Right renal pelvis (tissue), 4 donors: ENCODE measurements at places on chromosomes 3 and 15.

- DNase-seq = no peak
Observed at GRCh38 chr15:84949043-84949442, 32.6 kb upstream of the PDE8A start.

- DNase-seq = no peak
Observed at GRCh38 chr15:95277266-95277665, 1045.9 kb downstream of the MCTP2 start.

- DNase-seq = no peak
Observed at GRCh38 chr3:119649761-119650160, 10.6 kb downstream of the POPDC2 start.

DNA sequence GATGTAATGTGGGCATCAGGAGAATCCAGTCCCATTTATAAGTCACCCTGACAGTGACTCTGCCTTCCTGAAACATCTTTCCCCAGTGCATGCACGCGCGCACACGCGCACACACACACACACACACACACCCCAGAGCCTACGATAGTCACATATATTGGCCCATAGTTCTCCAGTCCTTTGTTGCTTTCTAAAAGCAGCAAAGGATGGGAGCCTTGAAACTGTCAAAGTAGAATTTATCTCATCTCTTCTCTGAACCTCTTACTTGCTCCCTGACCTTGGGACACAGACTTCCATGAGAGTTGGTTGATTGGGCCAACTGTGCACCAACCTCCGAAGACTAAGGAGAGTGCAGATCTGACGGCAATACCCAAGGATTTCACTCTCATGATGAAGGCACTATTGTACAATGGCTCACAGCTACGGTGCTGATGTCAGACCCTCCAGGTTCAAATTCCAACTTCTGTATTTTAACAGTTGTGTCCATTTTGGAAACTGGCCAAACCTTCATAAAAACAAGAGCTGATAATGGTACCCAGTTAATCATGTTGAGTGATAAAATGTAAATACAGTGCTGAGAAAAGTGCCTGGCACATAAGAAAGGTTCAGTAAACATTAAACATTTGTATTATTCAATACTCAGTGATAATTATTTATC lies 8.3 kb downstream of the CPA3 start:
- no peak for DNase-seq

- DNase-seq = no peak
Observed at GRCh38 chr3:148528024-148528423, 169.7 kb upstream of the AGTR1 start.

- DNase-seq = no peak
Observed at GRCh38 chr3:193982258-193982659, 153.7 kb upstream of the HES1 start.

GRCh38 chr3:46693038-46693891 lies at the start of gene ALS2CL:
TSS of gene ALS2CL (minus strand) at chr3:46693679. CDS start at chr3:46689440, 4,239 bp downstream.
- DNase-seq = no peak

GRCh38 chr15:78174401-78174800 lies 25.2 kb downstream of the IDH3A start:
- no peak for DNase-seq

- DNase-seq = no peak
Observed at GRCh38 chr3:193499801-193500485, 54.8 kb downstream of the ATP13A4 start.

DNA sequence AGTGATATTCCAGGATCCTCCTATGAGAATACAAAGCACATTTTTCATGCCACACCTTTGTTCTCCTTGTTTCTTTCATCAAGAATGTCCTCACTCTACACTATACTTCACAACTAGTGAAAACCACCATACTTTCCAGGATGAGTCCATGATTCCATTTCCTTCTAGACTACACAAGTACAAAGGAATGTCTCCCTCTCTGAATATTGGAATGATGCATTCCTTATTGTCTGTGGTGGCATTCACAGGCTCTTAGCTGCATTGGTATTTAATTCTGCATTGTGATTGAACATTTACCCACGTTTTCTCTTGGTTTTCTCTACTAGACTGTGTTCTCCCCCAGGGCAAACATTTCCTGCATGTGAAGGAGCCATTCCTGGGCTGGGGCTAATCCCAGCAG lies 217.5 kb downstream of the RAP2B start:
- no peak for DNase-seq

DNA sequence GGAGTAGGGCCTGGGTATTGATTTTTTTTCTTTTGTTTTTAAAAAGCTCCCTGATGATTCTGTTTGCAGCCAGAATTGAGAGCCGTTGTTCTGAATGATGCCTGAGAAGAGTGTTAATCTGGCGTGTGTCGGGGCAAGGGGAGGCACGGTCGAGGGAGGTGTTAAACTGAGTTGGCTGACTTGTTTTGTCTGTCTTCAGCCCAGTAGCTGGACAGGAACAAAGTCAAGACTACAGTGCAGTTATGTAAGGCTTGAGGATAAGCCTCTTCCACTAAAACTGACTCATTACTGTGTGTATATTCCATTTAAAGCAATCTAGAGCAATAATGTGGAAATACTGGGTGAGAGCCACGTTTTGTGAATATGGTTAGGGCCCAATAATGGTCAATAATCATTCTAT lies 119.0 kb upstream of the DLG1 start:
- DNase-seq = no peak

- no peak for DNase-seq
Observed at GRCh38 chr15:67201136-67201535, 53.3 kb downstream of the AAGAB start.

GRCh38 chr3:146640955-146641867 lies 36.1 kb upstream of the PLSCR5 start:
- DNase-seq = no peak

DNA sequence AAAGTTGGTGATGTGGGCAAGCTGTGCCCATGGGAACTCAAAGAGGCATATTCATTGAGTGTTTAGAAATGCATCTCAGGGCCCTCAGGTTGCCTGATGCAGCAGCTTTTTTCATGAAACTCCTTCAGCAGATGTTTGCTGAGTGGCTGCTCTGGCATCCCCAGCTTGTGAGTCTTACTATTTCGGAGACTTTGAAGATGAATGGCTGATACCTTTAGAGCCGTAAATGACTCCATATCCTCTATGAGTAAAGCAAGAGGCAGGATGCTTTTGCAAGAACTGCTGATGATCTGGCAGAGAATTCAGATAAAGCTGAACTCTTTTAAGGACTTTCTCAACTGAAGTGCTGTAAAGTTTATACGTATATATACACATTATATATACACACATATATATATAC lies 384.3 kb downstream of the CACNA2D3 start:
- DNase-seq = no peak

DNA sequence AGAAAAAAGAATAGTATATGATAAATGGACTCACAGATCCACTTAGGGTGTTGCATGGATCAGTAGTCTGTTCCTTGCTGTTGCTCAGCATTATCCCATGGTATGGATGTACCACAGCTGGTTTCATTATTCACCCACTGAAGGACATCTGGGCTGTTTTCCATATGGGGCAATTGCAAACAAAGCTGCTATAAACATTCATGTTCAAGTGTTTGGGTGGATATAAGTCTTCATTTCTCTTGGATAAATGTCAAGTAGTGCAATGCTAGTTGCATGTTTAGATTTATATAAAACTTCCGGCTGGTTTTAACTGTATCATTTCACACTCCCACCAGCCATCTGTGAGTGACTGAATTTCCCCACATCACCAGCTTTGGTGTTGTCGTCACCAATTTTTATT lies 137.7 kb downstream of the ASB7 start:
- no peak for DNase-seq

DNA sequence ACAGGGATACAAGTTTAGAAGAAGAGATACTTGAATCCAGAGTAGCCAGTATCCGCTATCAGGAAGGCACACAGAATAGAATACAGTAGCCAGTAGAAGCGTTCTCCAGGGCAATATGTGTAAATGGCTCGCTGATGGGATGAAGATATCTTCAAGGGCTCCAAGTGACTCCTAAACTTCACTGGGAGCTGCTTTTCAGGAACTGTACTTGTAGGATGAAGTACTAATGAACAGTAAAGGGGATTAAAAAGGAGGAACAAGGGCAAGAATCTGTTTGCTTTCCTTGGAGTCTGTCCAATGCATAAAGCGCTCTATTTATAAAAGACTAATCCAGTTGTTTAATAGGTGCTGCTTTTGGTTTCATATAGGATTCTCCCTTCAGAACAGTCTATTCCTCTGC lies 78.4 kb downstream of the THRB start:
- DNase-seq = no peak

DNA sequence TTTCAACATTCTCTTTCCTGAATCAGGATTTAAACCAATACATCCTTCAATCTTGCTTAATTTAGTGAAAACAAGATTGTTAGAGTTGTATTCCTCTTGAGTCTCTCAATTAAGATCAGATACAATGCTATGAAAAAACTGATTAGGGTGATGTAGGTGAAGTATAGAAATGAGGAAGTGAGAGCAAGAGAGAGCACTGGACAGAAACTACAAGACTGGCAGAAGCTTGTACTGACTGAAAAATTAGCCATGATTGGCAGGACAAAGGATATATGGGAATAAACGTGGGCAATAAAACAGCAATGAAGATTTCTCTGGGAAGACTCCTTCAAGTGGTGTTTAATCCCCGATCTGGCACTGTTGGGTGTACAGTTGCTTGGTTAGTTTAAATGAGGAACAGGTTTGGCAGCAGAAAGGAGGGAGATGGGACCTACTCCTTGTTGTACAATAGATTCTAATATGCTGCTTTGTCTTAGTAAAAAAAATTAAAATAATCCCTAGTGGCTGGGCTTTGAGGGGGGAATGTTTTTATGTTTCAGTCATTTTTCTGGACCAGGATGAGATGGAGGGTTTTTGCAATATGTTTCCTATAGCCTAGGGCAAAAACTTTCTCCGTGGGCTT lies 252.7 kb downstream of the SLC9A9 start:
- no peak for DNase-seq

DNA sequence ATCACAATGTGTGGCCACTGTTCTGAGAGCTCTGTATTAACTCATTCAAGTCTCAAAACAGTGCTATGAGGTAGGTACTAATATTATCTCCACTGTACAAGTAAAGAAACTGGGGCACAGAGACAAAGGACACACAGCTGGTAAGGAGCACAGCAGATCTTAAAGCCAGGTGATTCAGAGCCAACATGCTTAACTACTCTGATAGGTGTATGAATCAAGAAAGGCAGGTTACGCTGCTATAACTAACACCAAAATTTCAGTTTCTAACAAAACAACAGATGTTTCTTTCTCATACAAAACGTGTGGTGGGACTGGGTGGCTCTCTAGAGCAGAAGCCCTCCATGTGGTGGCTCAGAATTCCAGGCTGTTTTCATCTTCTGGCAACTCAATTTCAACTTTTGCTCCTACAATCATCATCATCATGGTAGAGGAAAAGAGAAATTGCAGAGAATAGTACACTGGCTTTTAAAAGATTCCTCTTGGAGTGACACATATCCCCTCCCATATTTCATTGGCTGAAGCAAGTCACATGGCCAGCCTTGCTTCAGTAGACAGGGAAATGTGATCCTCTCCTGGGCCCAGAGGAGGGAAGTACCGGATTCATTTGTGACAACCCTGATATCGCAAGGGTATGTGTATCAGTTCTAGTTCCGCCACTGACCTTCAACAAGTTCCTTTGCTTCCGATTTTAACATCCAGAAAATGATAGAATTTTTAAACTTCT lies 126.2 kb upstream of the PTX3 start:
- DNase-seq = no peak

DNA sequence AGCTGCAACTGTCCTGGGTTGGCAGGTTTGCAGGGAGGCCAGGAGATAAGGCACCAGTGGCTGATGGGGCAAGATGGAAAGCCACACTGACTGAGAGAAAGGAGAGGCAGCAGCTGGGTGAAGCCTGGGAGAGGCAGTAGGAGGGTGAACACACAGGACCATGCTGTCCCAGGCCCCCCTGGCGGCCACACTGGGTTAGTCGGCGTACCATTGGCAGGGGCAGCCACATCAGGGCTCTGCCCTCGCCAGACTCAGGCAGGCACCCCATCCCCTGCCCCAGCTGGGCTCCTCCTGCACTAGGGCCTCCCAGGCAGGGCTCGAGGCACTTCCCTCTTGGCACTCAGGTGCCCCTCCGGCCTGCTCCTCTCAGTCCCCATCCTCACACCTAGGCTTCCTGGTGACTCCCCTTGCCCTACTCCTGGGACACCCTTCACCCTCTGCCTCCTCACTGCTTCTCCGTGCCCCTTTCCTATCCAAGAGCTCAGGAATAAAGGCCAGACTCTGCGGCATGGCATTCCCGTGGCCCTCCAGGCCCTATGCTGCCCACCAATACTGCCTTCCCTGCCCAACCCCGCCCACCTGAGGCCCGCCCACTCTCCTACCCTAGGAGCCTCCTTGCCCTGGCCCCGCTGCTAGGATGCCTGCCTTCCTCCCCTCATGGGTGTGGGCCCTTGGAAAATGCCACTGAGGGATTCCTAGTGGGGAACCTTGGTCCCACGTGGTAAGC lies 28.7 kb upstream of the DUSP7 start:
- no peak for DNase-seq

GRCh38 chr3:45417930-45418847 lies 29.8 kb downstream of the LARS2 start:
- no peak for DNase-seq

DNA sequence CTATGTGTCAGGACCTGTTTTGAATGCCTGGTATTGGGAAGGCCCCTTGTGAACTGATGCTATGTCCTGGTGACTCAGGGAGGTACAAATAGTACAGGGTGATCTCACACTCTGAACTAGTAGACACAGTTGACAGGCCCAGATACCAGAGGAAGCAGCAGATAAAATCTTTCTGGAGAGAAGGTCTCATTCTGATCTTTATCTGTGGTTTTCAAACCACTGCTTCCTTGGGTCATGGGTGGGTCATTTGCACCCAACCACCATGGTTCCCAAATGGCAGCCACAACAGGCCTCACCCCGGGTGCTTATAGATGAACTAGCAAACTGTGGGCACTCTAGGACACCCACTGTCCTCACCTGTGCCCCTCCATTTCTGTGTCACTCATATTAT lies 43.4 kb downstream of the PXYLP1 start:
- DNase-seq = no peak

GRCh38 chr3:69547461-69547880 lies 161.6 kb upstream of the FRMD4B start:
- no peak for DNase-seq

DNA sequence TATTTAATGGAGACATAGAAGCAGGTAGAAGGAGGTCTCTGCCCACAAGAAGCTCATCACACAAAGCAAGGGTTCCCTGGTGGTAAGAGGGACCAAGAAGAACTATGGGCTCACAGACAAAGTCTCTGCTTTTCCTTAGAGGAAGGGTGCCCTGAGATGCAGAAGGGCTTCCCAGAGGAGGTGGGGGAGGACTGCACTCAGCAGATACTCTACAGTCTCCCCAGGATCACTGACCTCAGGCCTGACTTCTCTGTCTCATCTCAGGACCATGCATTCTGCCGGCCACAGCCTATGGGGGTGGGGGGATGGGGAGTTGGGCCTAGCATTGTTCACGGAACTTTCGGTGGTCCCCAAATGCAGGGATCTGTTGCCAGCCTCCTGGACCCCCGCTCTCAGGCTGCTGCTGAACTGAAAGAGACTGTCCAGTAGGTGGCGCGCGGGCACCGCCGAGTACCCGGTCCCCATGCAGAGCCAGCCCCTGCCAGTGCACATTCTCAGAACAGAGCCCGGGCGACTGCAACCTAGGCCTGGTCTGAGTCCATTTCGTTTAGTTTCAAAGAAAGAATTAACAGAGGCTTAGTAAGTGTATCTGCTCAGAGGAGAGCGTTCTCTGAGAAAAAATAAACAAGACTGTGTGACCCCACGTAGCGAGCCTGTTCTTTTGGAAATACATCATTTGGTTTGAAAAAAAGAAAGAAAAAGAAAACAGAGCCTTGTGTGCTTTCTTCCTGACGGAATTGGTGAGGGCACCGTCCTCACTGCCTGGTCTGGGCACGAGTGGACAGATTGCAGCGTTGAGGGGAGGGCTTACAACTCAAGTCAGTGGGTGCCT lies 74.1 kb downstream of the LRTM1 start:
- DNase-seq = no peak

- no peak for DNase-seq
Observed at GRCh38 chr15:36117296-36117787, 462.1 kb upstream of the CDIN1 start.
